ENCODE measurements at places on chromosomes 6 and 20.

- DNase-seq, result no peak
Observed at GRCh38 chr6:51846531-51846930, 240.9 kb downstream of the PKHD1 start.

GRCh38 chr20:63791497-63792156, 39.4 kb downstream of the ZBTB46 start:
- DNase-seq, result no peak

DNA sequence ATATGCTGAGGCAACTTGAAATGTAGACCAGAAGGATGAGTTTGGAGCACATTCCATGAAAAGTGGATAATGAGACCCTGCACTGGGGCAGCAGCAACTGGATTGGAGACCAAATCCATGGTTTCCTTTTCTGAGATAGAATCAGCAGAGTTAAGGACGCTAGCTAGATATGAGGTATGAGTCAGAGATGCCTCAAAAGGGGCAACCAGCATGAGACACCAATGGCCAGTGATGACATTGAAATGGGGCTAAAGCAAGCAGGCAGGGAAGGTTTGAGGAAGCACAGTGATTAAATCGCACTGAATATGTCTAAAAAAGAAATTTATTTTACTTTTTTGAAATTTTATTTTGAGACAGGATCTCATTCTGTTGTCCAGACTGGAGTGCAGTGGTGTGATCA, 802.4 kb downstream of the TFAP2A start:
- no peak for DNase-seq

DNA sequence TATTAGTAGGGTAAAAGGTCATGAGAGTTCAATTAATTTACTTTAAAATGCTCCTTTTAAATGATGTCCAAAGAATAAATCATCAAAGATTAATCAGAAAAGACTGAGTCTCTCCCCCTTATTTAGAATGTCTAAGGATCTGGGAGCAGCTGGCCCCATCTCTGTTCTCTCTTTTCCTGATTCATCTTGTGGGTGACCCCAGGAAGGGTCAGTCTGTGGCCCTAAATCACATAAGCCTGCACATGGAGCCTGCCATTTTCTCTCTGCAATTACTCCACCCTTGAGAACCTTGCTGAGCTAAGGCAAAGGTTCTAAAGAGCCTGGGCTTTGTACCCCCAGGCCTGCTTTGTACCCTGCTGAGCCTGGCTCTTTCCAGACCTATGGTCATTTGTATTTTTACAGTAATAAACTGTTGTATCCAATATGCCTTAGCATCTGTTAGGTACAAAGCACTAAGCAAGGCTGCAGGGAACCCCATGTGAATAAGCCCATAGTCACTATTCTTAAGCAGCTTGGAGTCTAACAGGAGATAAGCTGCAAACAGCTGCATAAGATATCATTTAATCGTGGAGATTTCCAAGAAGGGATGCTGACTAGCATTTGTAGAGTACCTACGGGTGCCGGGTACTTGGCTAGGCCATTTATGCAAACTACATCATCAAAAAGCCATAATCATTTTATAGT, 431.0 kb upstream of the MARCKS start:
- DNase-seq, result no peak

DNA sequence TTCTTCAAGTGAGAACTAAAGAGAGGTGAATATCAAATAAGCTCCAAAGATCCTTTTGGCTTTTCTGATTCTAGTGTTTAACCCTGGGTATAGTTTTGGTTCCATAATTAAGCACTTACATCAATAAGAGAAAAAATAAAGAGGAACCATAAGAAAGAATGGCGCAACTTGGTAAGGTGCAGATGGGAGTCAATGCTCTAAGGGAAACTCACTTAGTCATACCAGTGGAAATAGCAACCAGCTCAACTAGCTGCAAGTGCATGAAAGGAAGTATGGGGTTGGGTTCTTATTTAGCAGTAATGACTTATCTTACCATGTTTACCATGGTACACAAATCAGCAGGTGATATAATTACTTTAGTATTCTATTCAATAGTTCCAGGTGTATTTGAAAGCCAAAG, 296.5 kb upstream of the RUNX2 start:
- no peak for DNase-seq

Measured in CD4-positive, alpha-beta T cell treated with Interleukin-10 for 1 hour (primary cell).